ENCODE measurements at places on chromosomes 6 and 20.

GRCh38 chr6:137522831-137523230 lies 28.6 kb upstream of the OLIG3 start:
- no peak for DNase-seq

GRCh38 chr20:15163632-15164031 lies 826.2 kb upstream of the FLRT3 start:
- DNase-seq: no peak

- DNase-seq: no peak
These were observed 7.3 kb upstream of the ARHGAP18 start for GRCh38 chr6:129717277-129717676.

DNA sequence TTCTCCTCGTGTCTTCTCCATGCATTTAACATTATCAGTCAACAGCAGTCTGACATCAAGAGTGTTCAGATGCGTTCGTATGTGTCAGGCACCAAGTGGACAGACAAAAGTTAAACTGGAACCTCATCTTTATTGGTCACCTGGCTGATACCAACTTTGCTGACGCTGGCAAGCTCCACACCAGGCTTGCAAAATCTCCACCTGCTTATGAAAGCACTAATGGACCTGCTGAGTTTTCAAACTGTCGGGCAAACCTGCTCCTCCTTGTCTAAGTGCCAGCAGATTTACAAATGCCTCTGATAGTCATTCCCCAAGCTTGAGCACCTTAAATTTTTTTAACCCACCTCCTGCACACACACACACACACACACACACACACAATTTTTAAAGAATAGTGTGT lies 27.9 kb upstream of the DSP start:
- DNase-seq: no peak

DNA sequence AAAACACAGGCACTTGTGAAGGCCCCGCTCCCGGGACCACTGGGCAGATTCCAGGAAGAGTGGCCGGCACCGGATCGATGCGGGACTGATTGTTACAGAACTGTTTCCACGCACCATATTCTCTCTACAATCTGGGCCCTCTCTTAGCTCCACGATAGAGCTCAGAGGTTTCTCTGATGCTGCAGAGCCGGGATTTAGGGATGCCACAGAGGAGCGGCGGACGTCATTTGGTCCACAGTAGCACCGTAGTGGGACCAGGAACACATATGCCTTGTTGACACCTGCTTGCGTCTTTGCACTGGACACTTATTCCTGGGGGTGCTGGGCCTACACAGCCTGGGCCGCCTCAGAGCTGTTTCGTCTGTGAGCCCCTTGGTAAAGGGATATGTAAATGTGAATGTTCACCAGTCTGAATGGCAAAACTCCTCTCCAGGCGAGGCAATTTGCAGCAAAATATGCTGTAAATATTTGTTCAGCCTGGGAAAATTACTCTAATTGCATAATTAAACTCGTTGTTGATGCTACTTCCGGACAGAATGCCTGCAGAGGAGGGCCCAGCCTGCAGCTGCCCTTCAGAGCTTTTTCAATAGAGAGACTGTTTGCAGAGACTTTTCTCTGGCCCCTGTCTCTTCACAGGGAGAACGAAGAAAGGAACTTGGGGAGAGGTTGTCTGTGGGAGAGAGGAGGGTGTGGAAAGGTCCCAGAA lies 9.4 kb downstream of the PCK1 start:
- DNase-seq: no peak

DNA sequence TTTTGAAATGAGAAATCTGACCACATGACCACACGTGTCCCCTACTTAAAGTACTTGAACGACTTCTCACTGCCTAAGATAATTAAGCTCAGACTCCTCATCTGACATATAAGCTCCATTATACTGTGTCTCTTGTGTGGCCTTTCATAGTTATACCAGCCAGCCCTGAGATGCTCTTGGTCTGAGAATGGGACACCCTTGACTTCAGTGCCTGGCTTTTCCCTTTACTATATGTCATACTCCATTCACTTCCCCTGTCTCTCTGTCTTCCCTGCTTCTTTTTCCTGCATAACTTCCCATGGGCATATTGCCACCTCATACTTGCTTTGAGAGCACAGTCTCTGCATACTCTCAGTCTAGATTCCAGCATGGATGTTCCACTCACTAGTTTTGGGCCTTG lies 53.4 kb upstream of the TINAG start:
- no peak for DNase-seq

DNA sequence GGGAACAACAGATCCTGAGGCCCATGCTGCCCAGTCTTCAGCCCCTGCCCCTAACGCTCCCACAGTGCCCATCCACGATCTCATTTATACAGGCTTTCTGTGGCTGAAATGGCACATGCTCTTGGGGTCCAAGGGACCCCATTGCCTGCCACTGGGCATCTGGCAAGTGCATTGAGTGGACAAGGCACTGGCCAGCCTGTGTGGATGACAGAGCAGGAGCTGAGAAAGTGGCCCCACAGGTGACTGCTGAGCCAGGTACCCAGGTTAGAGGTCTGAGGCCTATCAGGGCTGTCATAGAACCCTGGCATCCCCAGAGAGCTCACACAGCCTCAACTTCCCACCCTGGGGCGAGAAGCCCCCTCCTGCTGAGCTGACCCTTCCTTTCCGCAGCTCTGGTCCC lies 86.0 kb upstream of the NXT1 start:
- DNase-seq: no peak

GRCh38 chr20:38833857-38834164 lies 28.3 kb downstream of the PPP1R16B start:
- DNase-seq: no peak

GRCh38 chr6:18405477-18406293 lies 18.5 kb downstream of the RNF144B start:
- no peak for DNase-seq

DNA sequence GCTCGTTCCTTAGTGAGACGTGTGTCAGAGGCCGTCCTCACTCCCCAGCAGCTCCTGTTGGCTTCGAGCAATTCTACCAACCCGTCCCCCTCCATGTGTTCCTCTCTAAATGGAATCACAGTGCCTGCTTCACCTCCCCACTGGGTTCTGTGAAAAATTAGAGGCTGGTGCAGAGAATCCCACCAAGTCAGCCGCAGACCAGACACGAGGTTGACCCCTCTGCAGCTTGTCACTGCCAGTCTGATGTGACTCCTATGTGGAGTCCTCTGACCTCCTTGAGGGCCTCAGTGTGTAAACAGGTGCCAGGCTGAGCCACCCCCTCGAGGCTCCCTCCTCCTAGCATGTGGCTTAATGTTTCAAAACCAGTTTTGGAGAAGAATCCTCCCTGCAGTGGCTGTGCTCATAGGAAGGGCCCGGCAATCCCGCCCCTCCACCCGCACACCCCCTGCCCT lies 12.6 kb upstream of the IRF4 start:
- DNase-seq: no peak

DNA sequence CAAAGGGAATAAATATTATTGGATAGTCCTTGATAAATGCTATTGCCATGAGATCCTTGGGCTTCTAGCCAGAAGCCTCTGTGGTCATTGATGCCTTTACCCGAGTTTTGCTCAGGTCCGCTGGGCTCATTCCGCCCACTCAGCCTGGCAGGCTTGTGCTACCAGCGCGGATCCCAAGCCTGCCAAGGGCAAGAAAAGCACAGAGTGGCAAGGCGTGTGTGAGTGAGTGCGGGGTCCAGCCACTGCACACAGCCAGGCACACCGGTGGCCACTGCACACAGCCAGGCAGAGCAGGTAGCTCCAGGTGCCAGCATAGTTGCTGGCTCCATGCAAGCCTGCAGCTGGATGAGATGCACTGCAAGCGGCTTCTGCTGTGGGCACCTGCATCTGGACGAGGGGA lies 38.7 kb downstream of the STK38 start:
- DNase-seq: no peak

- DNase-seq: no peak
These were observed 14.7 kb downstream of the IPCEF1 start for GRCh38 chr6:154341871-154342270.

- DNase-seq: no peak
These were observed 26.2 kb downstream of the PHACTR3 start for GRCh38 chr20:59630526-59630925.

DNA sequence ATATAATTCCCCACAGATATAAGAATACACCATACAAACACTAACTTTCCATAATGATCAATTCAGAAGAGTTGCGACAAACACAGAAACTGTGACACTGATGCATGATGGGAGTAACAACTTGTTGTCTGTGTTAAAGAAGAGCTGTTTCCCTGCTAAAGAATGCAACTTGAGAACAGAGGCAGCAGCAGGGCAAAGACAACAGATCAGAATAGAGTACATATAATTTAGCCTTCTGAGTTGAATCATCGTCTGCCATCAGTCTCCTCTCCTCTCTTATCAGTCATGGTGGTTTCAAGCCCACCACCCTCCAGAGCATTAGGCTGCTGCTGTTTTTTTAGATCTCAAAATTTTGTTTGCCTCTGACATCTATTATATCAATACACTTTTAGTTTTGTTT lies 280.4 kb downstream of the UBE3D start:
- no peak for DNase-seq

DNA sequence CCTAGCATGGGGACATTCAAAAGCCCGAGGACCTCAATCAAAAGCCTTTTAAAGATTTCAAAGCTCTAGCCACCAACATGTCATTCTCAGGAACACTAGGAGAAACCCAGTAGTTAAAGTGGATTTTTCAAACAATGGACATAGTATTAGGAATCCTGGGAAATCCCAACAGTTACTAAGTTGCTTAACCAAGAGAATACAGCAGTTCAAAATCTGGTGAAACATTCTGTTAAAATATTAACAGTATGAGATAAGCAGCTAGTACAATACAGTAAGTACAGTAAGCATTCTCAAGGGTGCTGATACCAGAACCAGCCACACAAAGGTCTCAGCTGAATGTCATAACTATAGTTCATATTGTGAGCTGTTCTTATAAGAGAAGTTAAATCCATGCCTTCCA lies 68.6 kb downstream of the CDK19 start:
- DNase-seq: no peak

DNA sequence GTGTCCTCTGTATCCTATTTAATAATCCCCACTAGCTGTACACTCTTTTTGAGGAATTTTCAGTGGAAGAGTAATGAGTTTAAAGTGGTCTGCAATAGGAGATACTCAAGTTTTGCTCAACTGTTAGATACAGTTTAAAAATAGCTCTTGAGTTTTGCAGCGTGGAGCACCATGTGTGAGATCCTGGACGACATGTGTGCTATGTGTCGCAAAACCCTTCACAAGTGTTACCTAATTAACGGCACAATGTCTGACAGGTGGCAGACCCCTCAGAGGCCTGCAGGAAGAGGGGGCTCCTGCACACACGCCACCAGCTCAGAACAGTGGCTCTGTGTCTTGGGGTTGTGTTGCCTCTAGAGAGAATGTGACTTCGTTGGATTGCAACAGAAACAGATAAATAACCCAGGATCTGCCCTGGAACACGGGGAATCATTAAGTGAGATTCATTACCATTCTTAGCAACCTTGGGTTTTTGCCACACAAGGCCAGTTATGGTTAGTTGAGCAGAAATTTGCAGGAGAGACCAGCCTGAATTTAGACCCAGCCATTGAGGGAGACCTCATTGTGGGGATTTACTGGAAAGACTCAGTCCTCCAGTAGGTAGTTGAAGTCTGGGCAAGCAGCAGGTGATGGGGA lies 73.8 kb downstream of the SASH1 start:
- no peak for DNase-seq

DNA sequence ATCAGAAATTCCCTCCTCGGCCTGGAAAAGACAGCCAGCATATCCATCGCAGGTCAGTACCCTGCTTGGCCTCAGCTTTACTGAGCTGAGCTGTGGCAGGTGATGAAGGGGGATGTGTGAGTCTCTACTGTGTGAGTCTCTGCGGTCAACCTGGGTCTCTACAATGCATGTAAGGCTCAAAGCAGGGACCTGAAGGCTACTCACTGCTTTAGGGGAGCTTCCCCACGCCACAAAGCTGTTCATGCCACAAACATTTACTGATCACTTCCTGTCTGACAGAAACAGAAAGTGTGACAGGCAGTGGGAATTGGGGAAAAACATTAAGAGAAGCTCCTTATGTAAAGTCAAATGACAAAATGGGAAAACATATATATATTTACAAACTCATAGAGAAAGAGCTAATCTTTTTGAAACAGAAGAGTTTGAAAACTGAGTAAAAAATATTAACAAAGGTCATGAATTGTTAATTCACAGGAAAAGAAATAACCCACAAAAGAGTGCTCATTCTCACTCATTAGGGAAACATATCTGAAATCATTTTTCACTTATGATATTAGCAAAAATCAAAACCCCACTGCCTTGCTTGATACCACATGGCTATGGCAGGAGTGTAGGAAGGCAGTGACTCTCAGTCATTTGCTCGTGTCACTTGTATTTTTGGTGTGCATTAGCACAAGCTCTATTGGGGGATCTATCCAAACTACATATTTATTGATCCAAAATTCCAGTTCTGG lies 5.8 kb downstream of the BTN3A3 start:
- no peak for DNase-seq

- DNase-seq: no peak
These were observed 964 bp downstream of the RPL10A start for GRCh38 chr6:35468980-35469750.

- no peak for DNase-seq
These were observed 25.3 kb upstream of the RIPOR2 start for GRCh38 chr6:24960991-24961475.

DNA sequence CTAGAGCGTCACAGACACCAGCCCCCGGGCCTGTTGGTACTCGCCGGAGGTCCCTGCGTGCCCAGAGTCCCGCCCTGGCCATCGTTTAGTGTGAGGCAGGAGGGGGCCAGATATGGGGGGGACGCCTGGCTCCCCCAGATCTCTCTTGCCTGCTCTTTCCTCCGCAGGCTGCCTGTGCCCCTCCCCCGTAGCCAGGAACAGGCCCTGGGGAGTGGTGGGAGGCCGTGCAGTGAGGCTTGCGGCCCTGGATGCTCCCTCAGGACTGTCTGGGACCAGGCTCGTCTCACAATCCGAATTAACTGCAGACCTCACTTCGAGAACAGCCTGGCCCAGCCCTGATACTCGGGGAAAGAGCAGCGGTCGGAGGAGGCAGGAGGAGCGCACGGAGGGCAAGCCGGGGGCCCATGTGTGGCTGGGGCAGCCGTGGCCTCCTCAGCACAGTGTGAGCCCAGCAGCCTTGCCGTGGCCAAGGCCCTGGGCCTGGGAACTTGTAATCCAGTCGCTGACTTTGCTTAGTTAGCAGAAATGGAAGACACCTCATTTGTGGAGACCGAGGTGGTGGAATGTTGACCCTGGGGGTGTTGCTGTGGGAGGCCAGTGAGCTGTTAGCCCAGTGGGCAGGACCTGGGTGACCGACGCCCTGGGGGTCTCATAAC lies 28.7 kb downstream of the FRMD1 start:
- no peak for DNase-seq
